Gastrocnemius medialis (tissue), 4 donors: ENCODE measurements at places on chromosomes 16 and 17. TPM values are rescaled to one million over a fixed set of nuclear protein-coding genes. Genes with fewer than 3 reads are reported as not detected.

DNA sequence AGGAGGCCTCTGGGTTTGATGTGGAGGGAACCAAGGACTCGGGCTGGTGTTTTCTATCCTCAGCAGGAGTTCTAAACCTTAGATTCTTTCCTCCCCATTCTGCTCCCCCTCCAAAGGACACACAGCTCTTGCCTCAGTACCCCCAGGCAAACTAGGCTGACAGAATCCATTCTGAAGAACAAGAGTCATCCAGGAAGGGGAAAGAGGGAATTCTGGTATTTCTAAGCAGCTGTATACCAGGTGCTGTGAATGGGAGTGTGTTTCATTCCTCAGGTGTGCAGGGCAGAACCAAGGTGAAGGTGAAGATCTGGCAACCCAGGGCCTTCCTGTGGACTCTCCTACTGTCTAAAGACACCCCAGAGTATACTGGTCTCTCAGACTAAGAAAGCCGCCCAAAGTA is 4.1 kb downstream of the INPP5K start:
- DNase-seq: no peak

DNA sequence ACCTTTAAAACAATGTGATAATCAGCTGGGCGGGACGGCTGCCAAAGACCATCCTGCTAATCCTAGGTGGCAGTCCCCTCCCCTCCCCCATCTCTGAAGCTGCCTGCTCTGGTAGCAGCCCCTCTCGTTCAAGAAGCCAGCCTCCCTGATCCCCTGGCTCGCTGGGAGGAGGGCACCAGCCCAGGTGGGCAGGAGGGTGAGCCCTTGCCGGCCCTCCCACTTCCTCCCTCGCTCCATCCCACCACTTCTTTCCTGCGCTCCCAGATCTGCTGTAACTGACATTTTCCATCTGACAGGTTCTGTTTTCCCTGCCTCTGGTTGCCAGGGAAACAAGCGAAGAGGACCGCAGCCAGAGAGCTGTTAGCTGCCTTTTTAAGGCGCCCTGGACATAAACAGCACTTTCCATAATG is 155.7 kb upstream of the TNRC6C start:
- no peak for DNase-seq

DNA sequence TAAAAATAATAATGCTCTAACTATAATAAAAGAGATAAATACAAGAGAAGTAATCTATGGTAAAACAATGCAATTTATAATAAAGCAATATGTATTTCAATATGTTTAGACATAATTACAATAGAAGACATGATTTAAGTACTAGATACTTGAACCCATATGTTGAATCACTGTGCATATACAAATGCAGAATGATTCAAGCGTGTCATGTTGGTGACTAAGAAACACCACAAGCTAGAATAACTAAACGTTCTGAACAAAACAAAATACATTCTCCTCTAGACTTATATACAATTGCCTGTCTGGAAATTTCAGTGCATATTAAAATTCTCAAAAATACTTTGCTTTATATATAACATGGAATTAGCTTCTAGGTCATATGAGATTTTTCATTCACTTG is 11.2 kb downstream of the TADA2A start:
- no peak for DNase-seq

LLGL2 gene
- 0.78 TPM for total RNA-seq

FBXL19 gene
- total RNA-seq: 4.8 TPM

CIBAR2 gene
- total RNA-seq: not detected

GP1BA gene
- total RNA-seq: not detected

DNA sequence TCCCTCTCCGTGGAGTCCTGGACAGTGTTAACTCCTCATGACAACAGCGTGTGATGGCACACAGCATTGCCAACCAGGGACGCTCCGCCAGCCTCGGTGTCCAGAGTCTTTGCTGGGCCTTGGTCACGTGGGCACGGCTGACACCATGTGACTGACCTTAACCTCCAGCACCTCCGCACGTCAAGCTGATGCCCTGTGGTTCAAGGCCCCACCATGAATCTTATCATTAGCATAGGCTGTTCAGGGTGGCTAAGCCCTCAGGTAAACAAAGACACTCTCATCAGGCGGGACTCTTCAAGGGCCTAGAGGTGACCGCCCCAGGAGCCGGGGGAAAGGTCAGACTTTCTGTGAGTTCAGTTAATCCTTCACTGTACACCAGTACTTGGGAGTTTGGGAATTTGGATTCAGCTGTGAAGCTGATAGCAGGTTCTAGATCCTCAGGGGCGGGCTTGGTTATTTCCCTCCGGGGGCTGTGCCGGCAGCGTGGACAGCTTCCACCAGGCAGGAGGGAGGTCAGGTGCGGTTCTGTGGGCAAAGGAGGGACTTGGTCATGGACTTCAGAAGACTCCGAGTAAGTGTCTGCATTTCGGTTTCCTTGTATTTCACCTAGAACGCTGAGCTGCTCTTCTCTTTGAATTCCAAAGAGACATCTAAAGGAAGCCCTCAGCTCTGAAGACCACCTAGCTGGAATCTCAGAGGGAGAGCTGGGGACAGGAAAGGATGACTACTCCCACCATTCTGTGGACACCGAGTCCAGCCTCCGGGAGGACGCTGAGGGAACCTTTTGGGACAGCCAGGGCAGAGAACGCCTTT is 195.5 kb upstream of the CIBAR2 start:
- DNase-seq: no peak

MYH11 gene
- total RNA-seq: 23.3 TPM

- DNase-seq: no peak
Observed at GRCh38 chr16:3945751-3946603, 65.5 kb upstream of the CREBBP start.

DNA sequence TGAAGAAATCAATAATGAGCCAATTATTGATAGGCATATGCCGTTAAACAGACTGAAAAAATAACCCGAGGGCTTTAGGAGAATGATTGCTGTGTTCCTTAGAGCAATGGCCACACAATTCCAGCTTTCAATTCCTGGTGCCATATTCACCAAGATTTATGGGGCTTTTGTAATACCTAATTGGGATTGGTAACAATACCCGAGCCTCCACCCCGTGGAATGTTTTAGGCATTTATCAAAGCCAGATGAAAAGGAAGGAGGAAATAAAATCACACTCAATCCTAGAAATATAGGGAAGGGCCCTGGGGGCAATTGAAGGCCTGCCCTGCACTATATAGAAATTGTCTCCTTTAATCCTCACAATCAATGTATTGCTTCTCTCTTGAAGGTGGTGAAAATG is 42.1 kb upstream of the MLYCD start:
- DNase-seq: no peak

GRCh38 chr16:70646260-70647241 is at the start of gene IL34:
Gene IL34 (plus strand): TSS chr16:70646559. CDS start chr16:70646948, 389 bp downstream.
- DNase-seq: peak; percentile 95

LYRM1 gene
- 37.4 TPM for total RNA-seq

DNA sequence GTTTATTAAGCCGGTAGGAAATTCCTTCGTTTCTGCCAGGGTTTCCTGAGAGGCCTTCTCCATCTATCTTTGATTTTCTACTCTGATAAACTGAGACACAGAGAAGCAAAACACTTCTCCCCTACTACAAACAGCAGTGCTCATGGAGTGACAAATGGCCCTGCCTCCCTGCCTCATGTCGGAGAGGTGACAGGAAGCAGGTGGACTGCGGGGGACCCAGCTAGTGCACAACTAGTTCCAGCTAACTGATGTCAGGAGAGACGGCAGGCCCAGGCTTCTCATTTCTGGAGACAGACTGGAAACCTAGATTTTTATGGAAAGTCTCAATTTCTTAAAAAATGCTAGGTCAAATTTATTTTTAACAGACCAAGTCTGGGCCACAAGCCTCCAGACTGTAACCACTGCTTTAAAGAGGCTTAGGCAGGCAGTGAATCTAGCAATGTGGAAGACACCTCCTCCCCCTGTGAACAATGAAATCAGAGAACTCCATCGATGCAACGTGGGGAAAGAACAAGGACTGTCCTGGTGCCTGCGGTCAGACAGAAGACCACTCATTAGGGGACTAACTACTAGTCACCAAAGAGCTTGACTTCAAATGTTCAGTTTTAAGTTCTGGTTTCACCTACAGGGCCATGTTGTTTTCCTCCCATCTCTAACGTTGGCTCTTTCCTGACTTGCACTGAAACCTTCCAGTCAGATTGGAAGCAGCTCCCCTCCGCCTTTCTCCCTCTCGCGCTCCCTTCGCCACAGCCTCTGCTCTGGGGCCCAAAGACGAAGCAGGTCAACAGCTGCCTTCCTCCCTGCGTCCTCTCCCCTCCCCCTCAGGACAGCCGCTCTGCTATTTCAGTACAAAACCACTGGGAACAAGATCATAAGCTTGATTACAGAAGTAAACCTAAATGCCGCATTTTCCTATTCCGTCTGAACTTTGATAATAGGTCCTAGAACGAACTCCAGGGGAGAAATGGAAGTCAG is 17.6 kb downstream of the GTF3C1 start:
- peak; percentile 41 for DNase-seq

- no peak for DNase-seq
Observed at GRCh38 chr16:49382916-49383315, 9.3 kb downstream of the C16orf78 start.

DNA sequence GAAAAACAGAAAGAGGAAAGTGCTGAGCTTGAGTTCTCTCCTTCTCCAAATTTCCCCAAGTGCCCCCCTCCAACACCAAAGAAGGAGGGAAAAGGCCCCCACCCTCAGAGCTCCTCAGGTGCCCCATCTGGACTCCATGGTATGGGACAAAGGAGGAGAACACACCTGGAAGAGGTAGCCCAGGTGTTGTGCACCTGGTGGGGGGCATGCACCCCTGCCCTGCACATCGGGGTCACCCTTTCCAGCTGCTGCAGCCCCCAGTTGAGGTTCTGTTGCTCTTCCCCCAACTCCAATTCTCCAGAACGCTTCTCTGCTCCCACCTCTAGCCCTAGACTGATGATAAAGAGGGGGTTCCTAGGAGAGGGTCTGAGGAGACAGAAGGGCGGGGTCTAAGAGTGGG is 3.0 kb upstream of the COL1A1 start:
- DNase-seq: no peak

GRCh38 chr16:77840673-77841501 is 52.5 kb downstream of the VAT1L start:
- DNase-seq: no peak

FGF11 gene
- 7.4 TPM for total RNA-seq

GRCh38 chr17:72529386-72529785 is 408.6 kb downstream of the SOX9 start:
- DNase-seq: no peak

- DNase-seq: no peak
Observed at GRCh38 chr17:16352303-16352666, 984 bp downstream of the CENPV start.

DNA sequence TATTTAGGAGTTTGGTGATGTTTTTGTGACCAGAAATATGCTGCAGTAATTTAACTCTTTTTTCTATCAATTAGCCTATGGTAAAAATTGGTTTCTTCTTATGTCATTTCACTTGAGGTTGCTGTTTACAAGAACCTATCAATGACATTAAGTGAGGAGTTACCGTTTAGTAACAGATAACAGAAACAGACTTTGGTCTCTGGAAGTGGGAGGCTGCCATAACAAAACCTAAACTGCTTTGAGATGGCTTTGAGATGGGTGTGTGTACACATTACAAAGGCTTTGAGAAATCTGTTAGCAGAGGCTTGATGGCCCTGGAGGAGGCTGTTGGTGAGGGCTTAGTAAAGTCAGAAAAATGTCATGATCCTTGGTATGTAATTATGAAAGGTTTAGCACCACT is 90.0 kb downstream of the TMEM114 start:
- no peak for DNase-seq

SEZ6 gene
- total RNA-seq: not detected

RSKR gene
- 1.8 TPM for total RNA-seq
